Mucosa of descending colon (tissue), 3 donors: ENCODE measurements at places on chromosomes 16 and 17.
A peak's percentile ranks its signal among the peaks of the same experiment; 100 is the strongest.

DNA sequence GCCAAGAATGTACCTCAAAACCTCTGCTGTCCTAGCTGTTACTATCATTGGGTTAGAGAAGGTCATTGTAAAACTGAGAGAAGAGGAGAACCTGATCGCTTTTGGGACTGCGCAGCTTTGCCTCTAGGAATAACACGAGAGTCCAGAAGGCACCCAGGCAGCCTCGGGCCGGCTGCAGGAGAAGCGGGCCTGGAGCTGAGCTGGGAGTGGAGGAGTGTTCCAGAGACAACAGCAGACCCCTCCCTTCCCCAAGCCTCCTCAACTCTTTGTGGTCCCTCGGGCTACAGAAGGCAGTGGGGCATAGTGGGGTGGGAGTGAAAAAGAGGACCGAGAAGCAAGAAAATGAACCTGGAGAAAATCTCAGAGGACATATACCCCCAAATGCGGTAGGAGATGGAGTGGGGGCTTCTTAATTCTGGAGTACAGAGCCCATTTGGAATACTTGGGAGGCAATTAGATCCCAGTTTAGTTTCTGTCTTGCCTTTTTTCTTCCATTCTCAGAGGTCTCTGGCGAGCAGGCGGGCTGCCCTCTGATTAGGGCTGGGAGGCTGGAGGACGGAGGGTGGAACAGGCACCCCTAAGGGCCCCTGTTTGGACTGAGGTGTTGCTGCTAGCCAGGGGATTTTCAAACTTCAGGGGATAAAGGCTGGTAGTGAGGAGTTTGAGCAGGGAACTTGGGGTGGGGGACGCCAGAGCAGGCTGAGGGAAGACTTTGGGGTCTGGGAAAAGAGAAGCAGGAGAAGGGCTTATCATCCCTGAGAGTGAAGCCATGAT is 13.3 kb upstream of the HOXB2 start:
- no peak for DNase-seq

GRCh38 chr16:11290102-11290893 is 9.2 kb upstream of the PRM1 start:
- no peak for DNase-seq

- no peak for DNase-seq
Observed at GRCh38 chr17:68459037-68459639, 1.8 kb upstream of the WIPI1 start.

DNA sequence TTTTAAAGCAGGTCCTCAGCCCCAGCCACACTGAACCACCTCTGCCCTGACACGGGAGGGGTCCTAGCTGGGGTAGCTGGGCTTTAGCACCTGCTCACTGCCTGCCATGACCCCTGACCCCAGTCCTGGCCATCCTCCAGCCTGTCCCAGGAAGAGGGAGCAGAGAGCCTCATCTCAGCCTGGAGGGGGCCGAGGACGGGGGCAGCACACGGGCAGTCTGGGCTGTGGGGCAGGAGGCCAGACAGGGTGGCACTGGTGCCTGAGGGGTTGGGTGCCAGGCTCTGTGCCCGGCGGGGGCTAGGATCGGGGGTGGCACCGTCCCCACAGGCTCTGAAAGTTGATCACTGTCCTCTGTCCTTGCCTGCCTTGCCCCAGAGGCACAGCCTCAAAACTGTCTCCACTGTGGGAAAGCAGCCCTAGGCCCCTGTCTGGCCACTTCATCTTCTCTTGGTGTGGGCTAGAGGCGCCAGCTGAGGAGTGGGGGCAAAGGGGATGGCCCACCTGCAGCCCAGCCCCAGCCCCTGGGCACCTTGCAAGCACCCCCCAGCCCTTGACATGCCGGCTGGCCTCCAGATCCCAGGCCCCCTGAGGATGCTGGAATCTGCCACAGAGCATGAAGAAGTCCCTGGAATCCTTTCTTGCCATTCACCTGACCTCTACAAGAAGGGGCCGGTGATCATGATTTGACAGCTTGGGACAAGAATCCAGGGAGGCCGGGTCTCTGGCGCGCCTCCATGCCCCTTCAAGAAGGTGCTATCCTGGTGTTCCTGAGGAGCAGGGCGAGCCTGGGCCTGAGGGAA is 15.7 kb downstream of the ENDOV start:
- DNase-seq, result no peak

DNA sequence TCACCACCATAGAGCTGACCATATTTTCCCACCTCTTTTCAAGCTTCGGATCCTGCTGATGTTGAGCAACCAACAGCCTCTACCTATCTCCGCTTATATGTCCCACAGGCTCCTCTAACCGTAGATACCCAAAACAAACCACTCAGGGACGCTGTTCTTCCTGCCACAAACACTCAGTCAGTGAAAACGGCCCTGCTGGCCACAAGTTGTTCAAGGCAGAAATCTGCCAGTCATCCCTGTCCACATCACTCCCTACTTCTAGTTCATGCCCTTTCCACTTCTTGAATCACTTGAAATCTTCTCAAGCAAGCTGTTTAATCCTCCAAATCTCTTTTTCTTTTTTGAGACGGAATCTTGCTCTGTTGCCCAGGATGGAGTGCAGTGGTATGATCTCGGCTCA is 7.9 kb downstream of the RABEP2 start:
- no peak for DNase-seq

DNA sequence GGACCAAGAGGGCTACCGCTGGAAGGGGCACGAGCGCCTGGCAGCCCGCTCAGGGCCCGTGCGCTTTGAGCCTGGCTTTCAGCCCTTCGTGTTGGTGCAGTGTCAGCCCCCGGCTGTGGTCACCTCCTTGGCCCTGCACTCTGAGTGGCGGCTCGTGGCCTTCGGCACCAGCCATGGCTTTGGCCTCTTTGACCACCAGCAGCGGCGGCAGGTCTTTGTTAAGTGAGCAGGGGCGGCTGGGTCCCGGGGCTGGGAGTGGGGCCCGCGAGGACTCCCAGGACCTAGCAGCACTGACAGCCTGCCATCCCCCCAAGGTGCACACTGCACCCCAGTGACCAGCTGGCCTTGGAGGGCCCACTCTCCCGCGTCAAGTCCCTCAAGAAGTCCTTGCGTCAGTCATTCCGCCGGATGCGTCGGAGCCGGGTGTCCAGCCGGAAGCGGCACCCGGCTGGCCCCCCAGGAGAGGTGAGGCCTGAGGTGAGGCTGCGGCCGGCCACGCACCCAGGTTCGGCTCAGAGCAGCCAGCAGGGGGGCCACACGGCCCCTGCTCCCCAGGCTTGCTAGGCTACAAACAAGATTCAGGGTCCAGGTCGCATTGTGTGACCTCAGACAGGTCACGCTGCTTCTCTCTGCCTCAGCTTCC is 17.4 kb upstream of the MYO15B start:
- DNase-seq, result no peak

DNA sequence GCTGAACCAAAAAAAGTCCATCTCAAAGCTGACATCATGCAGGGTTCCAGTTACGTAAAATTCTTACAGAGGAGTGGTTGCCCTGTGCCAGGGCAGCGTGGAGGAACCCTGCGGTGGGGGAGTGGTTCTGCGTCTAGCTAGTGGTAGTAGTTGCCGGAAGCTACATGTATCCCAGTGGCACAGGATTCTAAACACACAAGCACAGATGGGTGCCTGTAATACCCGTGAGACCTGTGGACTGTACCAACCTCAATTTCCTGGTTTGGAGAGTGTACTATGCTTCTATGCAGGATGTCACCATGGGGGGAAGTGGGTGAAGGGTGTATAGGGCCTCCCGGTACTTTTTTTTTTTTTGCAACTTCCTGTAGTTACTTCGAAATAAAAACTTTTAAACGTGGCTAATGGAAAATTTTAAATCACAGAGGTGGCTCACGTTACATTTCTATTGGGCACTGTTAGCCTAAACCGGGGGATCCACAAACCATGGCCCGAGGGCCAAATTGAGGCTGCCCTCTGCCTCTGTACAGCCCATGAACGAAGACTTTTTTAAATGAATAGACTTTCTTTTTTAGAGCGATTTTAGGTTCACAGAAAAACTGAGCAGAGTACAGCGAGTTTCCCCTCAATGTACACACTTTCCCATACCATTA is 38.5 kb downstream of the TBC1D16 start:
- DNase-seq, result peak; percentile 37

DNA sequence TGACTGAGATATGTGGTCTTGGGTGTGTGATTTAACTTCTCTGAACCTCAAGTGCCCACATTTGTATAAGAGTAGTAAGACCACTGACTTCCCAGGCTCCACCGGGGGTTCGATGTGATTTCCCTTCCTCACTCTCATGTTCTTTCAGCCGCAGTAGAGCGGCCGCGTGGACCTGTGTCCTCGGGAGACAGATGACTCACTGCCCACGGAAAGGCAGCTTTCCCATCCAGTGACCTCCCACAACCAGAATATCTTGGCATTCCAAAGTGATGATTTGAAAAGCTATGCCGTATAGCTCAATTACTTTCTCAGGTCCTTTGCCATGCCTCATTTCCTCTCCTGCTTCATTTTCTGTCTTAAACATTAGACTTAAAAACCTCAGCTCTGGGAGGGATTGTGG is 73.6 kb downstream of the IL21R start:
- DNase-seq, result no peak

DNA sequence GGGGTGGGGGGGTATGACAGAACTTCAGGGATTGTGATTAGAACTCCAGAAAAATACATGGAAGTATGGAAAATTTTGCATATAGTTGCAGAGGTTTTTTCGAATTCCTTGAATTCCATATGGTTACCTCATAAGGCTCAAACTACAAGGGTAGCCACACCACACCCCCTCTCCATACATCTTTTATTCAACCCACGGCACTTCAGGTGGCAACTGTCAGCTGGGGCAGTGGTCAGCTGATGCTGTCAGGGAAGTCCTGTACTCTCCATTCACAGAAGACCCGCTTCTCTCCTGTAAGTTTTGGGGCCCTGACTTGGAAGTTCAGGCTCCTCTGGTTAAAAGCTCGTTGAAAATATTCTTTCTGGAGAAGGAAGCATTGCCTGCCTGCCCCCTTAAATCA is 57.5 kb upstream of the CLEC19A start:
- no peak for DNase-seq

DNA sequence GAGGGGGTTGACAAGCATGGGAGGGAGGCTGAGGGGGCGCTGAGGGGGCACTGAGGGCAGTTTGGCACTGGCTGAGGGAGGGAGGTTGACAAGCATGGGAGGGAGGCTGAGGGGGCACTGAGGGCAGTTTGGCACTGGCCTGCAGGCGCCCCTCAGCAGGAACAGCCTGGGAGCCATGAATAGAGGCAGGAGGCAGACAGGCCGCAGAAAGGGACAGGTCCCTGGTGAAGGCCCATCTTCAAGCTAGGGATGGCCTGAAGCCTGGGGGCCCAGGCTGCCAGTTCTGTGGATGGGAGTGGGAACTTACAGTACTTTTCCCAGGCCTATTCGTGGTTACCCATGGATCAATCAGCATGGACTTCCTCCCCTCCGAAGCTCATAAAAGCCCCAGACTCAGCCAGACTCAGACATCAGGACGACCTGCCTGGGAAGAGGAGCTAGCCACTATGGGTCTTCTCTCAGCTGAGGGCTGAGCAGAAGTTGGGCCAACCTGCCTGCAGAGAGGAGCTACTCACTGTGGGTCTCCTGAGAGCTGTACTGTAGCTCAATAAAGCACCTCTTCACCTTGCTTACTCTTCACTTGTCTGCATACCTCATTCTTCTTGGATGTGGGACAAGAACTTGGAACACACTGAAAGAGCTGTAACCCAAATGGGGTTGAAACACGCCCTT is 72.8 kb upstream of the BRD7 start:
- DNase-seq, result no peak
